ENCODE measurements at places on chromosomes 2 and 18.
A peak's percentile ranks its signal among the peaks of the same experiment; 100 is the strongest.

DNA sequence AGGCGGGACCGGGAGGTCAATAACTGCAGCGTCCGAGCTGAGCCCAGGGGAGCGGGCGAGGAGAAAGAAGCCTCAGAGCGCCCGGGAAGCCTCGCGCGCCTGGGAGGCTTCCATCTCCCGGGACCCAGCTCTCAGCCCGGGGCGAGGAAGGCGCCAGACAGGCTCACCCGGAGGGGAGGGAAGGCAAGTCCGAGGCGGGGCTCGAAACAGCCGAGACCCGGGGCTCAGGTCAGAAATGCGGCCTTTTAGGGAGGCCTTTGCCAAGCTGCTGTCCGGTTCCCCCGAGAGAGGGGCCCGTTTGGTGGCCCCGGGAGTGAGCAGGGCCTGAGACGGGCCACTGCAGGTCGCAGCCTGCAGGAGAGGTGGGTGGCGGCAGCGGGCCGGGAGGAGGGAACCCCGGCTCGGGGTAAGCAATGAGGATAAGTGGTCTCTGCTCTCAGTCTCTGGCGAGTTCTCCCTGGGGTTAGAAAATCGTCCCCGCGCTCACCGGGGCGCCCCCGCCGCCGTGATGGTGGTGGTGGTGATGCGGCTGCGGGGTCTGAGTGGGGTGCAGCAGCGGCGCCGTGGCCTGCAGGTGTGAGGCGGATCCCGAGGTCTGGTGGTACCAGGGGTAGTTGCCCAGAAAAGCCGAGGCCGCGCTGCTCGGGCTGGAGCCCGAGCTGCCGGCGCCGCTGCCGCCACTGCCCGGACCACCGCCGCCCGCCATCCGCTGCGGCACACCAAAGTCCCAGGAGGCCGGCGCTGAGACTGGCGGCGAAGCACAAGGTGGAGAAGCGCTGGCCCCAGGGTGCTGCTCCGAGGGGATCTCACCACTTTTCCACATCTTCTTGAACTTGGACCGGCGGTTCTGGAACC lies 2.4 kb downstream of the DLX2 start:
- DNase-seq, result no peak
- H3K27me3 ChIP-seq, result peaks cover 92% of the 10 kb centered on the region
- peaks cover 54% of the 10 kb centered on the region for H3K4me1 ChIP-seq
- peaks cover 6% of the 10 kb centered on the region for H3K36me3 ChIP-seq

DNA sequence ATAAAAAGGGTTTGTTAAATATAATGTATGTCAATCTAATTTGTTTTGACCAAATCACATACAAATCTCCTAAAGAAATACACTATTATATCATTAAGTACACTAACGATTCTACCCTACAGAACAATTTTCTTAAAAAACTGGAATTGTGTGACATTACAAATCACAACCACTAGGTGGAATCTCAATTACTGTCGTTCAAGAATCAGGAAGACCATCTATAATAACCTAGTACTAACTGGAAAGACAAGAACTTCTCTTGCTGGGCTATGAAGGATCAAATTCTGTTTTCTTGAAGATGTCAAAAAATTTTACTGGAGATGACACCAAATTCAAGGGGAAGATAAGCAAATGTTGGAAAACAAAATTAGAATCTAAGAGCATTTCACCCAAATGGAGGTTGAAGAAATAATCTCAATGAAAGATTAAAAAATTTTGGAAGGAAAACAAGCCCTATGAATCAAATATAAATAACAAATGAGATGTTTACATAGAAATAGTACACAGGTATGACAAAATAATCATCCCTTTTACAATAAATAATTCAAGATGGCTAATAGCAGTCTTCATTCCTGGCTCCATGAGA lies 110.9 kb downstream of the STK39 start:
- peak; percentile 11 for DNase-seq
- H3K27ac ChIP-seq, result no peak overlapping the region
- H3K4me3 ChIP-seq, result no peak overlapping the region
- H3K4me1 ChIP-seq, result peaks cover 6% of the 10 kb centered on the region
- H3K27me3 ChIP-seq, result no peaks in the 10 kb centered on the region
- H3K36me3 ChIP-seq, result peaks cover 7% of the 10 kb centered on the region

DNA sequence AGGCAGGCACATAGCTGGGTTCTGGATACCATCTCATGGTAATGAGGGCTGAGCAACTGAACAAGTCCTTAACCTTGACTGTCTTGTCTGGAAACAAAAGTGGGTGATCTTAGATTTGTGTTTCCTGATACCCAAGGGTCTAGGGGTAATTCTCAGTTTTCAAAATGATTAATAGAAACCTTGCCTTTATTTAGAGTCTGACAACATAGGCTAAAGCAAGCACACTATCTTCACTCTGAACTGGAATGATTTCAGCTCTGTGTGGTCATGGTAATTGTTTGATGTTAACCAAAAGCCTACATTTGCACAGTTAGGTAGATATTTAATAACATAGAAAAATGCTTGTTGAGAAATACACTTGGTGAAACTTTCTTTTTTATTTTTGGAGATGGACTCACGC lies 6.8 kb upstream of the LAMA3 start:
- H3K27me3 ChIP-seq, result peaks cover 31% of the 10 kb centered on the region
- no peak overlapping the region for H3K4me3 ChIP-seq
- H3K27ac ChIP-seq, result no peak overlapping the region
- H3K4me1 ChIP-seq, result no peaks in the 10 kb centered on the region
- H3K36me3 ChIP-seq, result no peaks in the 10 kb centered on the region
- no peak for DNase-seq

DNA sequence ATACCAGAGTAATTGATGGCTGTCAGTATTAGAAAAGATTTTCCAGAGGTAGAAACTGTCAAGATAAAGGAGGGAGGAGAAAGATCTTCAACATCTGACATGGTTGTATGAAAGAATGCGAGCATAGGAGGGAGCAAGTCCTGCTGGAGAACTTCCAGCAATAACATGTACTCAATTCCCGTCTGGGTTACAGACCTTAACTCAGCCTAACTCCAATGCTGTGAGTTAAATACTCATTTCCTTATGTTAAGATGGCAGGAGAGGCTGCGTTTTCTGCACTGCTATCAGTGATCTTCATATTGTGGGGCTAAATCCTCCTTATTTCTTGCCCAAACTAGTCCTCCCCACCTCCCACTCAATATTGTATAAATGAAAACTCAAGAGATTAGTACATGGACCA lies 6.7 kb upstream of the CERS6 start:
- DNase-seq, result no peak
- no peaks in the 10 kb centered on the region for H3K4me1 ChIP-seq
- no peak overlapping the region for H3K27ac ChIP-seq

DNA sequence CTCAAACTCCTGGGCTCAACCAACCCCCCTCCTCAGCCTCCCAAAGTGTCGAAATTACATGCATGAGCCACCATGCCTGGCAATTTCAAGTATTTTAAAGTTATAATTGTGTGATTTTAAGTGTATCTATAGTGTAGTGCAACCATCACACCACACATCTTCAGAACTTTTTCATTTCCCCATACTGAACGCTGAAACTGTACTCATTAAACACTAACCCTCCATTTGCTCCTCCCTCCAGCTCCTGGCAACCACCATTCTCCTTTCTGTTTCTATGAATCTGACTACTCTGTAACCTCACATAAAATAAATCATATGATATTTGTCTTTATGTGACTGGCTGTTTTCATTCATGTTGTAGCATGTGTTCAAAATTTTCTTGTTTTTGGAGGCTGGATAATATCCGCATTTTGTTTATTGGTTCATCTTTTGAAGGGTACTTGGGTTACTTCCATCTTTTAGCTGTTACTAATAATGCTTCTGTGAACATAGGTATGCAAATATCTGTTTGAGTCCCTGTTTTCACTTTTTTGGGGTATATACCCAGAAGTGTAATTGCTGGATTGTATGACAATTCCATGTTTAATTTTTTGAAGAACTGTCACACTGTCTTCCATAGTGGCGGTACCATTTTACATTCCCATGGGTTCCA lies 188.2 kb downstream of the PLCL1 start:
- H3K4me1 ChIP-seq, result no peaks in the 10 kb centered on the region
- no peaks in the 10 kb centered on the region for H3K27me3 ChIP-seq
- no peaks in the 10 kb centered on the region for H3K36me3 ChIP-seq

- DNase-seq, result peak; percentile 17
- peaks cover 11% of the 10 kb centered on the region for H3K36me3 ChIP-seq
- H3K4me1 ChIP-seq, result peaks cover 67% of the 10 kb centered on the region
- no peaks in the 10 kb centered on the region for H3K27me3 ChIP-seq
Measured at GRCh38 chr18:77099485-77100370, 32.9 kb downstream of the MBP start.

DNA sequence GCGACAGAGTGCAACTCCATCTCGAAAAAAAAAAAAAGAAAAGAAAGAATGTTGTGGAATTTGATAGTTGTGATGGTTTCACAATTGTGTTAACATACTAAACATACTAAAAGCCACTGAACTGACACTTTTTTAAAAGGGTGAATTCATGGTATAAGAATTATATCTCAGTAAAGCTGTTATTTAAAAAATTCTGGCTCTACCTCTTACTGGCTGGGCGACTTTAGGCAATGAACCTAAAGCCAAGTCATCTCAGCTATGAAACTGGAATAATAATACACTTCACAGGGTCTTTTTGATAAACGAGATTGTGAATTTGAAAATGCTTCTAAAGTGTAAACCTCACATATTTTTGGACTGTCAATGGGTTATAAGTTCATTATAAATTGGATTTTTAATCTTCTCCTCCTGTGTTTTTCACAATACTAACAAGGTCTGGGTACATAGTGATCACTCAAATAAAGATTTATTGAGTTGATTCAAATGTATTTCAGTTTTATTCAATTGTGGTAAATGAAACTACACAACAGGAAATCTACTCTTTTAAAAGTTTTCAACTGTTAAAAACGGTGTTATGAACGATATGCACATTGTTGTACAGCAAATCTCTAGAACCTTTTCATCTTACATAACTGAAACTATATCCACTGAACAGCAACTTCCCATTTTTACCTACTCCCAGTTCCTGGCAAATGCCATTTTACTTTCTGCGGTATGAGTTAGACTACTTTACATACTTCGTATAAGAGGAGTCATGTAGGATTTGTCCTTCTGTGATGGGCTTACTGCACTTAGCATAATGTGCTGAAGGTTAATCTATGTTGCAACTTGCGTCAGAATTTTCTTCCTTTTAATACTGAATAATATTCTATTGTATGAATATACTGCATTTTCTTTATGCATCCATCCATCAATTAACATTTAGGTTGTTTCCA lies 43.0 kb upstream of the GTF2A1L start:
- H3K27me3 ChIP-seq, result no peaks in the 10 kb centered on the region
- no peak overlapping the region for H3K4me3 ChIP-seq
- no peak overlapping the region for H3K27ac ChIP-seq
- DNase-seq, result no peak

- H3K27ac ChIP-seq, result no peak overlapping the region
- H3K4me3 ChIP-seq, result no peak overlapping the region
- peaks cover 29% of the 10 kb centered on the region for H3K4me1 ChIP-seq
- DNase-seq, result peak; percentile 47
Measured at GRCh38 chr2:179096090-179096489, 46.2 kb upstream of the CCDC141 start.

DNA sequence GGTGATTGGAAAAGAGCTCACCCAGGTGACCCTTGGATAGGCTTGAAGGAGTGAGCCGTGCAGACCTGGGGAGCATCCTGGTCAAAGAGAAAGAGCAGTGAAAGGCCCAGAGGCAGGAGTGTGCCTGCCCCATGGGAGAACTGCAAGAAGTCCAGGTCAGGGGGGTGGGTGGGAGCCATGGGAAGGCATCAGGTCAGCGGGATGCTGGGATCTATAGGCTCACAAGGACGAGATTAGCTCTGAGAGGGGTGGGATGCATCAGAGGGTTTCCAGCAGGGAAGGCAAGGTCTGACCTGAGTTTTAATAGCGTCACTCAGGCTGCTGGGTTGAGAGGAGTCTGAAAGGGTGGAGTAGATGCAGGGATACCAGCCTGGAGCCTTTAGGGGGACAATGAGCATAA lies 158.6 kb downstream of the SMAD7 start:
- peaks cover 15% of the 10 kb centered on the region for H3K4me1 ChIP-seq
- no peak overlapping the region for H3K4me3 ChIP-seq
- DNase-seq, result no peak
- H3K27me3 ChIP-seq, result no peaks in the 10 kb centered on the region
- no peaks in the 10 kb centered on the region for H3K36me3 ChIP-seq
- H3K27ac ChIP-seq, result no peak overlapping the region

Data from naive B cell (primary cell).